Activated naive CD4-positive, alpha-beta T cell treated with anti-CD3 and anti-CD28 coated beads for 36 hours (primary cell): ENCODE measurements at places on chromosomes 4 and X. TPM values are rescaled to one million over a fixed set of nuclear protein-coding genes. Genes with fewer than 3 reads are reported as not detected.

The MAGEC1 gene
- not detected for total RNA-seq

The MAGEB17 gene
- total RNA-seq, result not detected

- peak; percentile 25 for DNase-seq
Observed at GRCh38 chrX:79140731-79141130, 3.8 kb upstream of the GPR174 start.

- no peak for DNase-seq
Observed at GRCh38 chrX:23745786-23746185, 2.7 kb upstream of the ACOT9 start.

GRCh38 chr4:87375719-87376291, 15.2 kb downstream of the HSD17B11 start:
- DNase-seq, result no peak

DNA sequence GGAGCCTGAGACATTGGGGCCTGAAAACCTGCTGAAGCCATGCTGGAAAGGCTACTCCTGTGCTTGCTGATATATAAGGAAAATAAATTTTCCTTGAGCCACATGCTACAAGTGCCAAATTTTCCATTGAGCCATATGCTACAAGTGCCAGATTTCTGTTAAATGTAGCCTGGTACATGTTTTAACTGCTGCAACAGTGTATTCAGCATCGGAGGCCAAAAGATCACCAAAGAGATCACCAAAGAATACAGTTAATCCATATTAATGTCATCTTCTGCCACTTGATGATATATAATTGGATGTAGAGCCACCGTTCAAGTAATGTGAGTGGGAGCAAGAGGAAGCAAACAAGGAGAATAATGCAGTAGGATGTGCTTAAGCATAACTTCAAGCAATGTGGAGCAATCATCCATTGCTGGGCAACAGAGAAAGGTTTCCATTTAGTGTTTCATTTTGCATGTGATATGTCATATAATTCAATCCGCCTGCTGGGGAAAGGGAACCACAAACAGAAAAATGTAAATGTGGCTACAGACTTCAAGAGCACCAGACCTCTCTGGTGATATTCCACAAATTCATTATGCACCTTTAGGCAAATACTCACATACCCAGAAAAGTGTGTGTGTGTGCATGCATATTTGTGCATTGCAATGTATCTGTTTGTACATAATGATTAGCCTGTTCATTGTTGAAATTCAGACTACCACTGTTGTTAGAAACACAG, 295.9 kb downstream of the KCNIP4 start:
- DNase-seq, result no peak

GRCh38 chr4:118941799-118942198, 53.1 kb downstream of the SYNPO2 start:
- DNase-seq, result no peak

- no peak for DNase-seq
Observed at GRCh38 chr4:77651820-77652219, 46.2 kb downstream of the CXCL13 start.

- DNase-seq, result no peak
Observed at GRCh38 chr4:112029771-112030171, 115.5 kb upstream of the FAM241A start.

- DNase-seq, result no peak
Observed at GRCh38 chrX:95058815-95059214, 1384.8 kb downstream of the FAM133A start.

DNA sequence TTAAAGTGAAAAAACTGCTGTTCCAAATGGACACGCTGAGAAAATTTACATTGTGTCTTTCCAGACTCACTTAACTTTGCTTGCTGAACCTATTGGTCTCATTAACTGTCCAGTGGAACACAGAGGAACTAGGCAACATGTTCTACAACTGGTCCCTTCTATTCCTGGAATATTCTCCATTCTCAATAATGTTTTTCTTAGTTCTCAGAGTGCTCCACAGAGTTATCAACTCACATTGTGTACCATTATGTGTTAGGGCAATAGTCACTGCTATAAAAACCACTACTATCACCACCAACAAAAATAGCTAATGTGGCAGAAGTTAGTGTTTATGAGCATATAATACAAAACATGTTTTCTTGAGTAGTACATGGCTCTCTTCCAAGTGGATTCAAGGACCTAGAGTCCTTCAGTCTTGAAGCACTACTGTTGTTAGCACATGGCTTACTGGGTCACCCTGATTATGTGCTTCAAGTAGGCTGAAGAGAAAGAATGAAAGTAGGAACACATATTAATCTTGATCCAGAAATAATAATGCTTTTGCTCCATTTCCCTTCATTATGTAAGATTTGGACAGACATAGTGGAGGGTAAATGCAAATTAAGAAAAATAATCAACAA, 865.3 kb upstream of the HS3ST1 start:
- DNase-seq, result no peak

GRCh38 chr4:23455456-23456158, 434.2 kb downstream of the PPARGC1A start:
- DNase-seq, result no peak

- no peak for DNase-seq
Observed at GRCh38 chr4:58957711-58958110, 1847.5 kb upstream of the IGFBP7 start.

- DNase-seq, result no peak
Observed at GRCh38 chr4:98181809-98182208, 38.5 kb upstream of the STPG2 start.

- DNase-seq, result no peak
Observed at GRCh38 chrX:72346302-72346949, 40.7 kb upstream of the CITED1 start.

DNA sequence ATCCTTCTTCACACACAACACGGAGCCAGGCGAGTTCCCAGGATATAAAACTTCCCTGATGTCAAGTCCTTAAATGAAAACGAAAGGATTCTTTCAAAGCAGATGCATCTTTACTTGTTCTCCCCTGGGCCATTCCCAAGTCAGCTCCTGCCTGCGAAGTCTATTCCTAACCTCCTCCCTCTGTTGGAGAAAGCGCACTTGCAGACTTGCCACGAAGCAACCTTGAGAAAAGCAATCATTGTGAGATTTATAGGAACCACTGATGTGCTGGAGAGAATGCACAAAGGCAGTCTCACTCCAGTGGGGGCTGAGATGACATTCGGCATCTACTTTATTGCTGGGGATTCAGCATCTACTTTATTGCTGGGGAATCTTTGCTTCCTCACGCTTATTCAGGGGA, 155.7 kb downstream of the NSUN7 start:
- DNase-seq, result no peak

DNA sequence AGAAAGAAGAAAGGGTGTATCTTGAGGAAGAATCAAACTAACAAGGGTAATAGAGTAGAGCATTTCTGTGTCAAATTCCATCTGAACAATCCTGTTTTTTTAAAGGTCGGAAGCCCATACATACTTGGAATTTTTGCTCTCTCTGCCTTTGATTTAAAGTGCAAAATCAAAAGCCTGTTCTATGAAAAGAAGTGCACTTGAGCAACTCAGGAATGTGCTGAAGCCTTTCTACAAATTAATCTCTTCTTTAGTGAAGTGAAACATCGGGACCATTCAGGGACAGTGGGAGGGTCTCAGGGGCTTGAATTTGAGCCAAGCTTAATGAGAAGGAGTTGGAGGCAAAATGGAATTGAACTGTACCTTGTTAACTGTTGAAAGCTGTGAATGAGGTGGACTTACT, 1008.5 kb upstream of the LCORL start:
- DNase-seq, result no peak

DNA sequence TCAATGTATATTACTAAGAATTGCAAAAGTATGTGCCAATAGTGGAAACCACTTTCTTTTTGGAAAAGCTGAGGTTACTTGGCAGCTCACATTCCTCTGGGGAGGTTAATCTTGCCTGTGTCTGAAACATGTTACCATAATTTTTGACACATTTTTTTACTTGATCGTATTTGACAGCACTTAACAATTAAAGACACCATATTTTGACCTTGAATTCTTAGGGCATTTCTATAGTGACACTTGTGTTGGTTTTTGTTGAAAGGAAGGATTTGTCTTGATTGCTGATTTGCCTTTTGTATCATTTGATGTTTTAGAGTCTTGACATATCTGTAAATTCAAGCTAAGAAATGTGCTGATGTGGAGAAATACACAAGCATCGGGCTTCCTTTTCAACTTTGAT, 2135.5 kb downstream of the PCDH7 start:
- DNase-seq, result no peak

DNA sequence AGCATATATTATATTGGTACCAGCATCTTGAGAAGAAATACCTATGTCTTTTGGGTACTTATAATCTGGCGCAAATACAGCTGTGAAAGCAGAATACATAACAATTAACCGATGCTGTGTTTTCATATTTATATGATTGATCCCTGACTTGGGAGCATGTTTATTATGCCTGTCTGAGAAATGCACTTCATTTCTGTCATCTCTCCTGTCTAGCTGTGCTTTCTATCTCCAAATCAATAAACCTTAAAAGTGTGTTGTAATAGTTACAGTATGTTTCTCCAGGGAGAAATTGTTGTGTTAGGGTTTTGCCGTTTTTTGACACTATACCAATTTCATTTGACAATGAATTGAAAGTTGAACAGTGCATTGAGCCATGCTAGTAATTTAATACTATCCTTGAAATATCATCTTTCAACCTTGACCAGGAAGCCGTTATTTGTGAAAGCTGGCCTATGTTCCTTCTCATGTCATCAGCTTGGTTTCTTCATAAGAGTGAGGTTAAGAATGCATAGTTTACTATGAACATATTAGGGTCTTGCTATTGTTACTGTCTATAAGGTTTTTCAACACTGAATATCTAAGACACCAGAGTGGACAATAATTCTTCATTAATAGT, 206.2 kb upstream of the PCDH18 start:
- no peak for DNase-seq
